ENCODE measurements at places on chromosomes 2 and 18. TPM values are rescaled to one million over a fixed set of nuclear protein-coding genes. Genes with fewer than 3 reads are reported as not detected.

DNA sequence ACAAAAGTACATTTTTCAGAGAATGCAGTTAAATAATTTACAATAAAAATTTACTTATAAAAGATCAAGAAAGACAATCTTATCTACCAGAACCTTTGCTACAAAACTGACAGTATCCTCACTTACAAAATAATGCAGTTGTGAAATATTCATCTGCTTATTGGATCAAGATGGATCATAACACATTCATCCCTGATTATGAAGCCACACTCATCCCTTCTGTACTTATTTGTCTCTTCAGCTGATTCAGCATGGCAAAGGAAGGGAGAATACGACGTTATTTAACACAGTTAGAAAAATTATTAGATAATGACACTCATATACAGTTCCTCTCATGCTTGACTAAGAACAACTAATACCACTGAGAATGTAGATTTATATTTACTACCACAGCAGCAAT lies 46.4 kb downstream of the TCF4 start:
- no peak for DNase-seq

DNA sequence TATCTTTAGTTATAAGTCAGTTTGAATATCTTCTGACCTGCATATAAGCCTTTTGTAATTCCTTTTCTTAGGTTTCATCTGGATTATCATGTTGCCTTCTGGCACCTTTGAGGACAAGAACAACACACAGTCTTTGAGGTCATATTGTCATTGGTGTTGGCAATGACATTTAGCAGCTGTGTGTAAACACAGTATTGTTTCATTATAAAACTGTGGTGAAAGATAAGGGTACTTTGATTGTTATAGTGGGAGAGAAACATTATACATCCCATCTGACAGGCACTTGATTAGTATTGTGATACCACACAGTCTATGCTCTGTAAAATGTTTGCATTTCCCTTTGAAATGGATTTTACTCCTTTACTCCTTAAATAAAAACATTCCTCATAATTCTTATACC lies 313.5 kb downstream of the RPRM start:
- DNase-seq = no peak

DNA sequence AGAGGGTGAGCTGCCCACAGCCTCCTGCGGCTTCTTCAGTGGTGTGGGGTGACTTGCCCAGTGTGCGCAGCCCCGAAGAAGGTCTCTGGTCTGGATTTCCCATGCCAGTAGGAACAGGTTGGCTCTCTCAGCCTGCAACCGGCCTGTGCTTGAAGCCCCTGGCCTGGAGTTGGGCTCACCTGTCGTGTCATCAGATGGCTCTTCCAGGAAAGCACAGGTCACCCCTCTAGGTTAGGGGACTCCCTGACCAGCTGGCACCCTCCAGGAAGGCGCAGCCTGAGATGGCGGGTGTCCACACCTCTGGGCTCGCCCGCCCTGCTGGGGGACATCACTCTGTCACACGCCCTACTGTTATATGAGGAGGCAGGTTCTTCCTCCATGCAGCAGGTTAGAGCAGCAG lies 179.8 kb downstream of the SEPTIN10 start:
- no peak for DNase-seq

GRCh38 chr2:102337012-102337411 lies 18.6 kb upstream of the IL18R1 start:
- no peak for DNase-seq

DNA sequence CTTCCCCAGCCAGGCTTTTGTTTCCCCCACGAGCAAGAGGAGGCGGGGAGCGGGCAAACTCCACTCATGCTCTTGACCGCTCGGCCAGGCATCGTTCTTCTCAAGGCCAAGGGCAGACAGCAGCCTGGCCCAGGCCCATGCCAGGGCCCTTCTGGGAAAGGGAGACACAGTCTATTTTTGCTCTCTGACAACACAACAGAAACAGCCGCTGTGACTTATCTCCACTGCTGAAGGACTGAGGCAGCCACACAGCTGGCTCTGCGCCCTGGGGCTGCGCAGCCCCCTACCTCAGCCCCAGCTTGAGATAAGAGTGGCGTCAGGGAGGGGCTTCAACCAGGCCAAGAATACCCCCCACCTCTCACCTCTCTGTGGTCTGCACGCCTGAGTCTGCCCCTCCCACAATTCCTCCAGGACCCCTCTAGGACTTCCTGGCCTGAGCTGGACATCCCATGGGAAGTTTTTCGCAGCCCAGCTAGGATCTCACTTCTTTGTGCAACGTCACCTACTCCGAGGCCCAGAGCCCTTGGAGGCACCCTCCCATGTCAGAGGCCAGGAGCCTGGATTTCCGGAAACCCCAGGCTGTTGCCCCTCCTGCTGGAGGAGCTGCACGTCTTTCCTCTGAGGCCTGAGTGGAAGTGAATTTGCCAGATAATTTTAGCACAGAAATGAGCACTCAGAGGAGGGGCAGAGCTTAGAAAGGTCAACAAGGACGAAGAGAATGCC lies 118.9 kb upstream of the OTOS start:
- no peak for DNase-seq

DNA sequence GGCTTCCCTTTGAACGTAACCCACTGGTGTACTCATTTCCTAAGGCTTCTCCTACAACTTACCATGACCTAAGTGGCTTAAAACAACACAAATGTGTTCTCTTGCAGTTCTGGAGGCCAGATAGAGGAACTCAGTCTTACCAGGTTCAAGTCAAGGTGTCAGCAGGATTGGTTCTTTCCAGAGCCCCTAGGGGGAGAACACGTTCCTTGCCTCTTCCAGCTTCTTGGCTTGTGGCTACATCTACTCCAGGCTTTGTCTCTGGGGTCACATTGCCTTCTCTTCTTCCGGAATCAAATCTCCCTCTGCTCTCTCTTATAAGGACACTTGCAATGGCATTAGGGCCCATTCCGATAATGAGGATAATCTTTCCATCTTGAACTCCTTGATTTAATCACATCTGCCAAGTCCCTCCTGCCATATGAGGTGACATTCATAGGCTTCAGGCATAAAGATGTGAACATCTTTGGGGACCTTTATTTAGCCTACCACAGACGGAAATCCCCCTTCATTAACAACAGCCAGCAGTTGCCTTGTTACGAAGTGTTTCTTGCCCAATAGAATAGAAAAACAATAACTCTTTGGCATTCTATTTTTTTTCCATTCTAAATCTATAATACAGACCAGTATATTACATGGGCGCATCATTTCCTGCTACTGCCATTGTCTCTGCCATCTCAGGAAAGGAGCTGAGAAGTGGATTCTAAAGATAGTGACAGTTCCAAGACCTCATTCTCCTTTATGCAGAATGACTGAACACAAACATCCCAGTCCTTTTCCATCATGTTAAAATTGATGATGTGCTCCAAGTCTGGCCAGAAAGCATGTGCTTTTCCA lies 362.0 kb downstream of the ZNF521 start:
- DNase-seq = no peak

DNA sequence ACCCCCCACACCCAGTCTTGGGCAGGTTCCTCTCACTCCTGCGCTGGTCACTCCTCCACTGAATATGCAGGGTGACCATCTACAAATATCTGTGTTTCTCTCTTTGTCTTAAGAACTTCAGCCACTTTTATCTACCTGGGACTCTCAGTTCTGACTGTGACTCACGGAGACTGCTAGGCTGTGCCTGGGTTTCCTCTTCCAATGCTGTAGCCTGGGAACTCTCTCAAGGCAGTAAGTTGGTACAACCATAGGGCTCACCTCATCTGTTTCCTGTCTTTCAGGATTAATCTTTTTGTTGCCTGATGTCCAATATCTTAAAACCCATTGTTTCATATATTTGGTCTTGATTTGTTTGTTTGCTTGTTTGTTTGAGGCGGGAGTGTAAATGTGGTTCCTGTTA lies 47.2 kb upstream of the ZNF396 start:
- DNase-seq = no peak

GRCh38 chr2:134324947-134325346 lies 71.1 kb downstream of the MGAT5 start:
- DNase-seq = no peak

DNA sequence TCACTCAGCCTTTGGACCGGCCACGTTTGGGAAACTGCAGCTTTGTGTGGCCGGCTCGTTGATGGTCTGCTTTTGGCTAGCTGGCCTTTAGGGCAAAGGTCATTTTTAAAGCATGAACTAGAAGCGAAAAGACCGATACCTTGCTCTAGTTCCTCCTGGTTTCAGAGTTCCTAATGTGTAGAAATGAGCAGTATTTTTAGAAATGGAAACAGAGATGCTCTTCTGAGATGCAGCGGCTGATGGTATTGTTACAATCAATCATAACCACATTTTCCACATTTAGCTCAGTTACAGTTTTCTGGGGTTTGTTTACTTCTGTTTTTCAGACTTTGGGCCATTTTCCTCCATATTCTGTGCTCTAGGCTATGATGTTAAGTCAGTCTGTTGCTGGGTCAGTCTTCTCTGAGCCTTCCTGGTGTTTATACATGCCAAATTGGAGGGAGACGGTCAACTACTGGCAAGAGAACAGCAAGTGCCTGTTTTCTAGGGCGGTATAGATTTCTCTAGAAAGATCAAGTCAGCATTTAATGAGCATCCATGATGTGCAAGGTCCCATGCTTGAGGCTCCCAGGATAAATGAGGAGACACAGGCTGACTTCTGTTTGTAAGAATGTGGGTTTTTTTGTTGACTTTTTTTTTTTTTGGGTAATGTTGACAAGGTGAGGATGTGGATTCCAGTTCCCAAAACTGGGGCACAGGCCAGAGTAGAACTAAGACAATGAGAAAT lies 28.0 kb downstream of the RNF144A start:
- DNase-seq = no peak

The VAMP8 gene
- 118 TPM for polyA plus RNA-seq

The KCNK3 gene
- 1.6 TPM for polyA plus RNA-seq

The DAPL1 gene
- 38.3 TPM for polyA plus RNA-seq

Data from right renal cortex interstitium (tissue), 3 donors.